ENCODE measurements at places on chromosomes 12 and 14. TPM values are rescaled to one million over a fixed set of nuclear protein-coding genes. Genes with fewer than 3 reads are reported as not detected.

The HEATR5A gene
- total RNA-seq: 17.2 TPM

The OVCH1 gene
- not detected for total RNA-seq

The SMCO2 gene
- total RNA-seq: not detected

The FAM186B gene
- not detected for total RNA-seq

The GRIP1 gene
- total RNA-seq: not detected

The REP15 gene
- 4.7 TPM for total RNA-seq

The TAS2R50 gene
- 0.20 TPM for total RNA-seq

Data from mammary microvascular endothelial cell (primary cell).